ENCODE measurements at places on chromosomes 5 and 9. TPM values are rescaled to one million over a fixed set of nuclear protein-coding genes. Genes with fewer than 3 reads are reported as not detected.
A peak's percentile ranks its signal among the peaks of the same experiment; 100 is the strongest.

DNA sequence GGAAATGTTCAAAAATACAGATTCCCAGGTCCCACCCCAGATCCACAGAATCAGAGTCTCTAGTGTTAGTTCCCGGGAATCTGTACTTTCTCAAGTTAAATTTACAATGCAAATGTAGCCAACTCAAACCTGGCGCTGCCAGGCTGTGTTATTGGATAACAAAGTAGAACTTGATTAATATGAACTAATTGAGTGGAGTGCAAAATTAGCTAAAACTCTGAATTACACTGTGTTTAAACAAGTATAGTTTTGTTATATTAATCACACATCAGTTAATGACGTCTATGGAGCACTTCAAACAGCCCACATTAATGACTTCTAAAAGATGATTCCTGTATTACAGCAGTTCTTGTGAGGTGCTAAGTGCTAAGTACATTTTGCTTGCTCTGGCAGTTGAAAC, 32.4 kb upstream of the CYFIP2 start:
- no peak for DNase-seq
- H3K36me3 ChIP-seq: no peaks in the 10 kb centered on the region
- H3K27ac ChIP-seq: no peak overlapping the region
- H3K4me3 ChIP-seq: no peak overlapping the region

DNA sequence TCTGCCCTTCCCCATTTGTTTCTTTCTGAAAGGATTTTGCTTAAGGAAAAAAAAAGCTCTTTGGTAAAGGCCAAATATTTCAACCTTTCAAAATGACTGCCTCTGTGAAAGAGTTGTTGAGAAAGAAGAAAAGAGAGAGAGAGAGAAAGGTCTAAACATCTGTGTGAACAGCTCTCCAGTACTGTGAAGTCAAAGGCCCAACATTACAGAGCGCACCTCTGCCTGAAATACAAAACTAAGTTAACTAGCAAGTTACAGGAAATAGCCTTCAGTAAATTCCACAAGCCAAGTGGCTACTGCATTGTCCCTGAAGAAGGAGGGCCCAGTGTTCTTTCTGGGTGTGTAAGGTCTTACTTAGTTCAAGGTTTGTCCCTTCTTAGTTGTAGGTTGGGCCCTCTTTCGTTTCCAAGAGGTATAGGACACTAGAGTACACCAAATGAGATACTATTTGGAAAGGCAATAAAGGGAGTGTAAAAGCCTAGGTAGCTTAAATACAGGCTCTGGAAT, 104.4 kb downstream of the THBS4 start:
- H3K36me3 ChIP-seq: no peaks in the 10 kb centered on the region
- no peak for DNase-seq

DNA sequence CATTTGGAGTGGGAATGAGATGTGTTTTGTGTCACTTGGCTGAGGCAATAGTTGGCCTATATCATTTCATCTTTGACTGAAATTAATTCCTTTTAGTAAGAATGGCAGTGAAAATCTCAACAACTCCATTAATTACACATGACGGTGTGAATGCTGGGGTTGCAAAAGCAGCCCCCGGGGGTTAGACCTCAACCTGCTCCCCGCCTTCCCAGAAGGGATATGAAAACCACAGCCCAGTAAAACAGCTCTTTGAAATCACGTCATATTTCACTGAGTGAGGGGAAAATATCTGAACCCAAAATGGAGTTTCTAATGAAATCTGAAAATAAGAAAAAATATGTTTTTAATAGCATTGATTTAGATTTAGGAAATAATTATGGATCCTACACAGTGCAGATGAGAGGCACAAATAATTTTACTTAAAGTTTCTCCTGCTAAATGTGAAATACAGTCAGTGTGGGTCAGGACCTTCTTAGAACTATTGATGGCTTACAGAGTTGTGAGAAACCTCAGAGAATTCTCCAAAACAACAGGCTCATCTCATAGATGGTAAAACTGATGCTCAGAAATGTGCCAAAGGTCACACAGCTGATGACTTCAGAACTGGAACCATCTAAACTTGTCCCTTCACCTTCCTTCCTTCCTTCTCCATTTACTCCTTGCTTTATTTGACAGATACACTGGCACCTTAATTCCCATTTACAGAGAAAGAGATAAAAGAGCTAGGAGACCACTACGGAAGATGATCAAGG, 96.5 kb downstream of the SPOCK1 start:
- H3K36me3 ChIP-seq: no peaks in the 10 kb centered on the region
- no peak for DNase-seq
- H3K27me3 ChIP-seq: no peaks in the 10 kb centered on the region
- peaks cover 26% of the 10 kb centered on the region for H3K4me1 ChIP-seq
- no peak overlapping the region for H3K27ac ChIP-seq
- no peak overlapping the region for H3K4me3 ChIP-seq

- no peaks in the 10 kb centered on the region for H3K27me3 ChIP-seq
- H3K27ac ChIP-seq: no peak overlapping the region
- no peak for DNase-seq
- no peaks in the 10 kb centered on the region for H3K36me3 ChIP-seq
Measured at GRCh38 chr5:147530530-147531389, 20.9 kb upstream of the DPYSL3 start.

- peak; percentile 75 for DNase-seq
- H3K27ac ChIP-seq: peak overlapping the region; percentile 68
- peak overlapping the region; percentile 47 for H3K4me3 ChIP-seq
- H3K4me1 ChIP-seq: peaks cover 12% of the 10 kb centered on the region
Measured at GRCh38 chr5:1931604-1932231, 49.0 kb upstream of the IRX4 start.

GRCh38 chr9:125568621-125569020, 138.4 kb downstream of the MAPKAP1 start:
- no peak overlapping the region for H3K27ac ChIP-seq
- H3K36me3 ChIP-seq: no peaks in the 10 kb centered on the region
- H3K4me1 ChIP-seq: peaks cover 31% of the 10 kb centered on the region
- no peaks in the 10 kb centered on the region for H3K27me3 ChIP-seq
- DNase-seq: no peak

DNA sequence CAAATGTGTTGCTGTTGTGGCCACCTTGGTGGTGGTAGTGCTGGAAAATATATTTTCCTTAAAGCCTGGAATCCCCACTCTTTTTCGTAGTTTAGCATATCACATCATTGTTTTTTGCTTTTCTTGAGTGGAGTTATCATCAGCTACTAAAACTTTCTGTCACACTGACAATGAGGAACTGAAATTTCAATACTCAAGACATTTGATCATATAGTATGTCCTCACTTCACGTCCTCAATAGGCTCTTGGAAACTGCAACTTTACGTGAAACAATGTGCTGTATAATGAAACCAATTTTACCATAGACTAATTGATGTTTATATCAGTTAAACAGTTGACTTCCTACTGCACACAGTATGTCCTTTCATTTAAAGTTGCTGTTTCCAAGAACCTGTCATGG, 265.8 kb downstream of the ADGRV1 start:
- no peak for DNase-seq
- H3K4me3 ChIP-seq: no peak overlapping the region
- no peaks in the 10 kb centered on the region for H3K27me3 ChIP-seq
- H3K36me3 ChIP-seq: no peaks in the 10 kb centered on the region

DNA sequence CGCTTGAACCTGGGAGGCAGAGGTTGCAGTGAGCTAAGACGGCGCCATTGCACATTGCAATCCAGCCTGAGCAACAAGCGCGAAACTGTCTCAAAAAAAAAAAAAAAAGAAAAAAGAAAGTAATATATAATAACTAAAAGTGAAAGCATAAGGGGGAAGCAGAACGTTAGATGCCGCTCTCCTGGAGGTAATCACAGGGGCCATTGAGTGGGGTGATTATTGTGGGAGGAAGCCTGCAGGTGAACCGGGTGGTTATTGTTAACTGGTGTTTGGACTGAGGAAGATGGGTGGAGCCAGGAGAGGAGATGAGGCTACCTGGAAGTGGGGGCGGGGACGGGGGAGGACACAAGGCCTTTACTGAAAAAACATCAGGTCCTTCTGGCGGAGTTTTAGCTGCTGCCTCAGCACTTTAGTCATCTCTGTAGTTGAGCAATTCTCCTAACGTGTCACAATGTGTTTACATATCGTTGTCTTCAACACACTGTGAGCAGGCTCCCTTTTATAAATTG, 5.3 kb upstream of the TJP2 start:
- peaks cover 9% of the 10 kb centered on the region for H3K4me1 ChIP-seq
- H3K27ac ChIP-seq: no peak overlapping the region
- no peak overlapping the region for H3K4me3 ChIP-seq

- H3K4me1 ChIP-seq: no peaks in the 10 kb centered on the region
- H3K27me3 ChIP-seq: no peaks in the 10 kb centered on the region
- H3K27ac ChIP-seq: no peak overlapping the region
- no peak overlapping the region for H3K4me3 ChIP-seq
- no peak for DNase-seq
- H3K36me3 ChIP-seq: no peaks in the 10 kb centered on the region
Measured at GRCh38 chr5:115723220-115723619, 93.2 kb downstream of the CDO1 start.

DNA sequence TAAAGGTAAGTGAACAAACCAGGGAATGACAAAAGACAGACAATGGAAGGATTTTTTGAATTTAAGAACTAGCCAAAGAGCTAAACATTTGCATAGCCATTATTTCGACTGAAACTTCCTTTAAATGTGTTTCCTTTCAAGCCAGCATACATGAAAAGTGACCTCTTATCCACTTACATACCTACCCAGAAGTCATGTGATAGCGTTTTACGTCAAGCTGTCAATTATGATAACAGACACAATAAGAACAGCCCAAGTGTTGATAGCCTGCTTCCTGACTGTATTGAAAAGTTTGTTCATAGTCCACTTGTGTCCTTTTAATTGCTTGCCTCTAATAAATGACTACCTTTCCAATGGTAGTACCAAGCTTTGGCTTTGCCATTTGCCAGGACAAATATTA, 206.0 kb downstream of the NFIB start:
- no peaks in the 10 kb centered on the region for H3K36me3 ChIP-seq
- H3K4me3 ChIP-seq: no peak overlapping the region
- no peak overlapping the region for H3K27ac ChIP-seq
- H3K27me3 ChIP-seq: no peaks in the 10 kb centered on the region
- no peaks in the 10 kb centered on the region for H3K4me1 ChIP-seq
- no peak for DNase-seq

- no peaks in the 10 kb centered on the region for H3K4me1 ChIP-seq
- no peaks in the 10 kb centered on the region for H3K27me3 ChIP-seq
- H3K27ac ChIP-seq: no peak overlapping the region
- no peak for DNase-seq
- no peak overlapping the region for H3K4me3 ChIP-seq
Measured at GRCh38 chr5:88718736-88719135, 164.2 kb downstream of the MEF2C start.

- H3K27me3 ChIP-seq: no peaks in the 10 kb centered on the region
- no peak overlapping the region for H3K4me3 ChIP-seq
- H3K27ac ChIP-seq: no peak overlapping the region
- H3K4me1 ChIP-seq: no peaks in the 10 kb centered on the region
Measured at GRCh38 chr9:101326501-101326900, 58.3 kb downstream of the BAAT start.

GRCh38 chr5:179494774-179495526, 55.4 kb upstream of the RUFY1 start:
- no peak overlapping the region for H3K4me3 ChIP-seq
- no peaks in the 10 kb centered on the region for H3K36me3 ChIP-seq
- no peak overlapping the region for H3K27ac ChIP-seq
- DNase-seq: no peak
- no peaks in the 10 kb centered on the region for H3K27me3 ChIP-seq

GRCh38 chr9:6716766-6717165, 41.0 kb upstream of the KDM4C start:
- H3K27ac ChIP-seq: no peak overlapping the region
- no peaks in the 10 kb centered on the region for H3K36me3 ChIP-seq
- no peaks in the 10 kb centered on the region for H3K27me3 ChIP-seq
- H3K4me3 ChIP-seq: no peak overlapping the region

DNA sequence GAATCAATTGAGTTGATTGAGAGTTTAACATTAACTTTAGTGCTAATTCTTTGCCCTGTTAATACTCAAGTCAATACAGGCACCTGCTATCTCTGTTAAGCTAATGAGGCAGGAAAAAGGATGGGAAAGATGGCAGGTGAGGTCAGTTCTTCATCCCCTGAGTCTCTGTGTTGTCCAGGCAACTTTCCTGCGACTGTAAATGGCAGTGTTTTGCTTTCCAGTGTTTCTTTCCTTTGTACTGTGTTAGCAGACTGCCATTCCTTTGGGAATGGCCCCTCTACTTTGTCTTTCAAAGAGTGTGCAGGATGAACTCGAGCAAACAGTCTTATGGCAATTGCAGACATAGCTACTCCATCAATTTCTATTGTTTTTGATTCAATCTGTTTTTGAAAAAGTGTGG, 202.2 kb upstream of the VLDLR start:
- no peak for DNase-seq
- no peaks in the 10 kb centered on the region for H3K4me1 ChIP-seq
- H3K27me3 ChIP-seq: no peaks in the 10 kb centered on the region
- H3K27ac ChIP-seq: no peak overlapping the region
- no peaks in the 10 kb centered on the region for H3K36me3 ChIP-seq

DNA sequence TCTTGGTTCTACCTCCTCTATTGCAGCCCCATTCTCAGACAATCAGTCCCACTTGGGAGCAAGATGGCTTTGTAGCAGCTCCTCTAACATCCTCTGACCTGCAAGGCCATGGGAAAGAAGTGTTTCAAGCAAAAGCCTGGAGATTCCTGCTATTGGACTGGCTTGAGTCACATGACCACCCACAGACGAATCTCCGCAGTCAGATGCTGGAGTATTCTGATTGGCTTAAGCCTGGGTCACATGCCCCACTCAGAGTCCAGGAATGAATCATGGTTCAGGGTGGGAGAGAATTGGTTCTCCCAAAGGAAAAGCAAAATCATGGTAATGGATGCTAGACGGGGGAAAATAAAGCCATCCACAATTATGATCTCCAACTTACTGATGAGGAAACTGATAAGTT, 22.6 kb upstream of the LMX1B start:
- H3K27me3 ChIP-seq: no peaks in the 10 kb centered on the region
- H3K27ac ChIP-seq: no peak overlapping the region
- H3K4me1 ChIP-seq: peaks cover 21% of the 10 kb centered on the region

DNA sequence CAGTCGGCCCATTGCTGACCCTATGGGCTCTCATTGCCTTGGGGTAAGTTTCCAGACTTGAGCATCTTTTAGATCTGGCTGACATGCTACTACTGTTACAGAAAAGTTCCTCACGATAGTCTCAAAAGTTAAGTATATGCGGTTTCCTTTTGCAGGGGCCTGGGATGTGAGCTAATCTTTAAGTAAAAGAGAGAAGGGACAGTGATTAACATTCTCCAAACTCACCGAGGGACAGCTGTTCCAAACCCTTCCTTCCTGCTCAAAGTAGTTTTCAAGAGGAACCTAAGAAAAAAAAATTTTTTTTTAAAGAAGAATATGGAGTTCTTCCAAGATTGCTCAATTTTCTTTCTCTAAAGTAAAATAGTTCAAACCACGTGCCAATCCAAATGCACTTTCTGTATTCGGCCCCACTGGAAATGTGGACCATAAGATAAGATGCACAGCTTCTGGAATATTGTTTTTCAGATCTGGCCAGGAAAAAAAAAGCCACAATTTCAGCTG, 168.0 kb upstream of the SPRY4 start:
- H3K27ac ChIP-seq: peak overlapping the region; percentile 22
- DNase-seq: no peak
- no peaks in the 10 kb centered on the region for H3K4me1 ChIP-seq
- H3K36me3 ChIP-seq: no peaks in the 10 kb centered on the region
- H3K4me3 ChIP-seq: no peak overlapping the region

PCDHGB2 gene
- 4.3 TPM for total RNA-seq

FBP1 gene
- total RNA-seq: 2.2 TPM

WNK2 gene
- 16.0 TPM for total RNA-seq

GFI1B gene
- total RNA-seq: 0.28 TPM

ARL10 gene
- total RNA-seq: 6.8 TPM
